GM06990 (cell line): ENCODE measurements at places on chromosomes 13 and 19.

DNA sequence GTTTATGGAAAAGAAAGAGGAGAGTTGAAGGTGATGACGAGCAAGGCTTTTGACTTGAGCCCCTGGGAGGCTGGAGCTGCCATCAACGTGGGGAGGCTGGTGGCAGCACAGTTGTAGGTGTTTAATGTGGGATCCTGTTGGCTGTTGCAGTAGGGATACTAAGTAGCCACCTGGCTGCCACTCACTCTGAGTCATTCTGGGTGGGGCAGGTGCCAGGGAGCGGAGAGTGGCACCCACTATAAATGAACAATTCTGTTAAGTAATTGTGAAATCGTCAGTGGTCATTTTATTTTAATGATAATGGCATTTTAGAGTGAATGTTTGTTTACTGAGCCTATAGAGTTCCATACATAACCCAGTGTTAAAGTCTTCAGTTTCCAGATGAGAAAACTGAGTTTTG lies 9.8 kb downstream of the ZNF317 start:
- DNase-seq: no peak

- no peak for DNase-seq
Observed at GRCh38 chr13:32589471-32589870, 3.2 kb downstream of the PDS5B start.

DNA sequence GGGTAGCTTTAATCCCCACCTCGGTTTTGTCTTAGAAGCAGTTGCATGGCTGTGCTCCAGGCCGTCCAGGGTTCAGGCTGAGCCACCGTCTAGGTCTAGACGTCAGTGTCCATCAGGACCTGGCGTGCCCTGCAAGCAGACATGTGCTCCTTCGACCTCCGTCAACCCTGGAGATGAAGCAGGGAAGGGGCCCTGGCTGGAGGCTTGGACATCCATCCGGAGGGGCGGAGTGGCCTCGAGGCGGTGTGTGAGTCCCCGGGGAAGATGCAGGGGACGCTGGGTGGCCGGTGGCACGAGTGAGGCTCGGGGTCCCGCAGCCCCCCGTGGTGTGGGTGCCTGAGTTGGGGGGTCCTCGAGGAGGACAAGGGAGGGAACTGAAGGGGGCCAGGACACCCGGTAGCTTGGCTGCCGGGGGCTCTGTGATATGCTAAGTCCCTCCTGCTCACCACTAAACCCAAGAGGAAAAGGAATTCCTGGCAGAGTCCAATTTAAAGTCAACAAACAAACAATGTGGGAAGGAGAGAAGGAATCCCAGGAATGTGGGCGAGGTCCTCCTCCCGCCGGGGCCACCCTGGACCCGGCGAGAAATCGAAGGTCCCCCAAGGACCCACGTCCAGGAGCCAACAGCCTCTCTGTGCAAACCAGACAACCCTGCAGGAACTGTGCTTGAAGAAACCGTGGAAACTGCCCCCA lies 14.9 kb upstream of the PTBP1 start:
- no peak for DNase-seq

DNA sequence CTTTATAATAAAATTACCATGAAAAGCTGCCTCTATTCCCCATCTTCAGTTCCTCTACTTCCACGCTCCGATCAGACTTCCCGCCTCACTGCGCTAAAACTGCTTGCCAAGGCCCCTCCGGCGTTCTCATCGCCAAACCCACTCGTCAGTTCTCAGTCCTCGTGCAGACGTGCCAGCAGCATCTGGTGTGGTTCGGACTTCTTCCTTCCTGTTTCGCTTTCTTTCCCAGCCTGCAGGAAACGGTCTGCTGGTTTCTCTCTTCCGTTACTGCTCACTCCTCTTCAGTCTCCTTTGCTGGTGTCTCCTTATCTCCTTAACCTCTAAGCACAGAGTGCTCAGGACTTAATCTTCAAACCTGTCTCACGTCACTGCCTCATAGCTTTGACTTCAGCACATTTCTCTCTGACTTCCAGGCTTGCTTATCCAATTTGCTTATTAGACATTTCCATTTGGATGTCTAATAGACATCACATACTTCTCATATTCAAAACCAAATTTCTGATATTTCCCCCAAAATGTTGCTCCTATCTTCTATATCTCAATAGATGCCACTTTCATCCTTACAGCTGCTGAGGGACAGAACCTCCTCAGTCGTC lies 40.3 kb downstream of the RCBTB2 start:
- DNase-seq: peak; percentile 82

DNA sequence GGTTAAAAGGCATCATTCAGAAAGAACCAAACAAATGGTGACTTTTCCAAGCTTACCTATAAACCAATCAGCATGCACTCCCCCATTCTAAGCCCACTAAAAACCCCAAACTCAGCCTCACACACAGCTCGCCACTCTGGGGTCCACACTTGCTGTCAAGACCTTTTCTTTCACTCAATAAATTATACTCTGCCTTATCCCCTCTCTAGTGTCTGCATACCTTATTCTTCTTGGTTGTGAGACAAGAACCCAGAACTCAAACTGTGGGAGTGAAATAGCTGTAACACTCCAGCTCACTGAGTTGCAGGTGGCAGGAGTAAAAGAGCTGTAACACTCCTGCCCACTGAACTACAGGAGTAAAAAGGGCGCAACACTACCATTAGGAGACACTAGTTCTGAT lies 559.0 kb downstream of the TBC1D4 start:
- DNase-seq: no peak

- no peak for DNase-seq
Observed at GRCh38 chr13:94331281-94331680, 148.2 kb downstream of the DCT start.

GRCh38 chr19:7921967-7922835 lies 2.1 kb downstream of the SNAPC2 start:
- peak; percentile 20 for DNase-seq

DNA sequence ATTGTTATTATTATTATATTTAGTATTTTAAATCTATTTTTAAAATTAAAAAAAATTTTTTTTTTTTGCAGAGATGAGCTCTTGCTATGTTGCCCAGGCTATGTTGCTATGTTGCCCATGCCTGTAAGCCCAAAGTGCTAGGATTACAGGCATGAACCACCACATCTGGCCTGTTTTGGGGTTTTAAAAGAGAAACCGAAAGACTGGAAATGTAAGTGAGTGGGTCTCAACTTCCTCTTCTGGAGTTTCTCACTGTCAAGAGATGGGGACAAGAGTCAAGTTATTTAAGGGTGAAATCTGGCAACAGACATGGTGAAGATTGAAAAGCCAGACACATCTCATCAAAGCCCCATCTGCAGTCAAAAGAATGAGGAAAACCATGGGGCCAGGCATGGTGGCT lies 4.2 kb upstream of the OR7G3 start:
- peak; percentile 30 for DNase-seq

DNA sequence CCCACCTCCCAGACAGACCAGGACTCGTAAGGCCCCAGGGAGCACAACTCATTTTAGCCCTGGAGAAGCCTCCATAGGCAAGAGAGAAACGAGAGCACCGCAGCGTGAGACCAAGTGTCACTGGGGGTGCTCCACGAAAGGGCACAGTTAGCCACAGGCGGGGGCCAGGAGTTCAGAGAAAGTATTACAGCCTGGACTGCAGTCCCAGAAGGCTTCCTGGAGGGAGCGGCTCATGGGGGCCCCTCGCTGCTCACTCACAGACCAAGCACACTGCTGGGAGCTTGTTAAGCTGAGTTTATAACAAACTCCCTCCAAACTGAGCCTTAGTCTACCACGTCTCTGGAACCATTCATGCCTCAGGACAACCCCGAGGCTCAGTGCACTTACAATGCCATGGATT lies 16.5 kb downstream of the ANKRD27 start:
- no peak for DNase-seq

- DNase-seq: peak; percentile 63
Observed at GRCh38 chr13:74026753-74027152, 107.5 kb downstream of the KLF12 start.

DNA sequence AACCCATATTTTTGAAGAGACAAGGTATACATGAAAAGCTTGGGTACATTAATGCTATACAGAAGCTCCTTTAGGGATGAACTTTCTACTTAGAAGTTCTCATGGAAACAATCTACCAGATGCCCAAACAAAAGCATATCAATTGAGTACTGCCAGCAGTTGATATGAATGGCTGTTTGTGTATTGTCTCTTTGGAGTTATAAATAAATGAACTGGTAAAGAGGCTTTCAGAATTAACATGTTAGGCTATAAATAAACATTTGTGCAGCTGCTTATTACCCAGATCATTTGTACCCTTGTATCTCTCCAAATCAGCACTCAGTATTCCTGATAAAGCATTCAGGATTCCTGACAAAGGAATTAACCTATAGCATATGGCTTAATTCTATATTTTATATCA lies 418.9 kb downstream of the FGF14 start:
- no peak for DNase-seq

DNA sequence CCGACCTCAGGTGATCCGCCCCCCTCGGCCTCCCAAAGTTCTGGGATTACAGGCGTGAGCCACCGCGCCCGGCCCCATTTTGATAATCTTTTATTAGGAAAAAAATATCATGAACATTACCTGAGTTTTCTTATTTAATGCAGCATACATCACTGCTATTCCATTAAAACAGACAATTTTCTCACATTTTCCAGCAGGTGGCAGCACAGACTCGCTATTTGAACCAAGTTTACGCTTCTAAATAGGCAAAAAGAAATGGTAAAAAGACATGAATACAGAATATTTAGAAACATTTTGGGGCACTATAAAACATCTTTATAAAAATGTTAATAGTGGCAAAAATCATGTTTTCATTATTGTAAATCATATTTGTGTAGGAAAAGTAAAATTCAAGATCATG lies 903.1 kb downstream of the SLITRK6 start:
- no peak for DNase-seq

DNA sequence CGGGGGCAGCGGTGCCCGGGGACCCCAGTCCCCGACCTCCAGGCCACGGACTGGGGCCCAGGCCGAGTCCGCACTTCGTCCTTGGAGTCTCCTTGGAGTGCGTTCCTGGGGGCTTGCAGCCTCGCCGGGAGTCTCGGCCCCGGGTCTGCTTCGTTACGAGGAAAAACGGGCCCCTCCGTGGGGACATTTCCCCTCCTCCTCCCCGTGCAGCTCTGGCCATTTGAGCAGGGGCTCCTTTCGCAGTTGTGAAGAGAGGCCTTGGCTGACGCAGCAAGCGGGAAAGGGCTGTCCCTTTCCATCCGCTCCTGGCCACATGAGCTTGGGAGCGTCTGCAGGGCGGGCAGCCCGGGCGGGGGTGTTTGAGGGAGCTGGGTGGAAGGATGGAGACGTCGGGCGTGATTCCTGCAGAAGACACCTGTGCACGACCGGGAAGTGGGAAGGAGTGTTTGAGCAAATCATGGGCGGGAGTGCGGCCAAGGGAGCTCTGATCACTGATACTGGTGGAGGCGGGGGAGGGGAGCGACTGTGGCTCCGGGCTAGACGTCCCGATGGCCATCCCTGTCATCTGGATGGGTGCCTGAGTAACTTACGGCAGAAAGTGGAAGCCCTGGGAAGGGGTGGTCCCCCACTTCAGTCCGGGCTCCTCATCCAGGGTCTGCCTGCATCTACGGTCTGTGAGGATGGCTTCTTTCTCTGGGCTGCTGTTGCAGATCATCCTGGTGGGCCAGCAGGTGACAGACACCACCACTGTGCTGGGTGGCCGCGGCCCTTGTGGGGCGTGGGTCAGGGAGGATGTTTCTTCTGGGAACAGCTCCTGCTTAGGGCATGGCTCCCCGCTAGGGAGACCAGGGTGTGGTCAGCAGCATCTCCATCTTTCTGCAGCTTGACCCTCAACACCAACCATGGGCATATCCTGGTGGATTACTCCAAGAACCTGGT lies 736 bp downstream of the GPI start:
- peak; percentile 28 for DNase-seq

DNA sequence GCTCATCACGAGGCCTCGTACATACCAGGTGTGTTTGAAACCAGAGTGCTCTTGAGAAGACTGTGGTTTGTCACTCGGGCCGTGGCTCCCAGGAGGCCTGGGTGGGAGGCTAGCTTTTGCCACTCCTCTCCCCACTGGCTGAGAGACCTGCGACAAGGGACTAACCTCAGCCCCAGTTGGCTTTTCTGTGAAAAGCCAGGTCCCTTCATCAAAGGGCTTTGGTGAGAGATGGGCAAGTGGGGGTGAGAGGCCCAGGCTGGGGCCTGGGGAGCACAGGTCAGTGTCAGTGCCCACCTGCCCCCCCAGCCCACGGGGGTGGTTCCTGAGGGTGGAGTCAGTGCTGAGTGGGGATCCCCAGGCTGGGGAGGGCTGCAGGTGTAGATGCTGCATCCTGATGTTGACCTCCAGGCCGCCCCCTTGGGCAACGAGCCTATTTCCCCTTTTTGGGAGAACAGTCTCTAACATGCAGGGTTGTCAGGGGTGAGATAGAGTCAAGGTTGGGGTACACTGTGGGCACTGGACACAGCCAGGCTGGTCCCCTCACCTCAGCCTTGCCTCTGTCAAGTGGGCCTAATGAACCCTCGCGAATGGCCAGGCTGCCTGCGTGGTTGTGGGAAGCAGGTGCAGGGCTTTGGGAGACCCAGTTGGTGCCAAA lies 661 bp downstream of the KCNJ14 start:
- DNase-seq: no peak

DNA sequence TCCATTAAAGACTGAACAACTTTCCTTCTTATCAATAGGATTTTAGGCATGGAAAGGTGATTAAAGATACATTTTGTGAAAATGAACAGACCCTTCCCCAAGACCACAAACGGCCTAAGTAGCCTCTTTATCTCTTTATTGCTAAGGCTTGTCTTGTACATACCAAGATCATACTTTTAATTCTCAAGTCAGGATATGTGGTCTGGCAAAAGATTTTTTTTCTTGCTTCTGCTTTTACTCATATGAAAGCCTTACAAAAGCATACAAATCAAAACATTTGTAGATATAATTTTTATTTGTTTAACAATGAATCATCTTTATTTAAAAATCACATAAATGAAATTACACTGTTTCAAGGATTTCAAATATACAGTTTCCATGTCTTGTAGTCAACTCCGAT lies 35.8 kb downstream of the TGDS start:
- no peak for DNase-seq

DNA sequence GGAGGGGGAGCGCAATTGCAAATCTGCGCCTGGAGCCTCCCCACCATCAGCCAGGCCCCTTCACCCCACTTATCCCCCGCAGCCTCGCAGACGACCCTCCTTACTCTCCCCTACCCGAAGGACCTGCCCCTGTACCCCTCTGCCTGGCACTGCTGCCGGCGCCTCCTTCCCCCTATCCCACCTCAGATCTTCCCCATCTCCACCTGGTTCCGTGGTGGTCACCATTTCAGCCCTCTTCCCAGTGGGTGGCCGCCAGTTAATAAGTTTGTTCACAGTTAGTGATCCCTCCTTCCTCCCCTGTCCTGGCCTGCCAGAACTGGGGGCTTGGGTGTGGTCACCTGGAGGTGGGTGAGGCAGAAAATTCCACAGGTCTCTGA lies 397 bp downstream of the SLC44A2 start:
- no peak for DNase-seq

DNA sequence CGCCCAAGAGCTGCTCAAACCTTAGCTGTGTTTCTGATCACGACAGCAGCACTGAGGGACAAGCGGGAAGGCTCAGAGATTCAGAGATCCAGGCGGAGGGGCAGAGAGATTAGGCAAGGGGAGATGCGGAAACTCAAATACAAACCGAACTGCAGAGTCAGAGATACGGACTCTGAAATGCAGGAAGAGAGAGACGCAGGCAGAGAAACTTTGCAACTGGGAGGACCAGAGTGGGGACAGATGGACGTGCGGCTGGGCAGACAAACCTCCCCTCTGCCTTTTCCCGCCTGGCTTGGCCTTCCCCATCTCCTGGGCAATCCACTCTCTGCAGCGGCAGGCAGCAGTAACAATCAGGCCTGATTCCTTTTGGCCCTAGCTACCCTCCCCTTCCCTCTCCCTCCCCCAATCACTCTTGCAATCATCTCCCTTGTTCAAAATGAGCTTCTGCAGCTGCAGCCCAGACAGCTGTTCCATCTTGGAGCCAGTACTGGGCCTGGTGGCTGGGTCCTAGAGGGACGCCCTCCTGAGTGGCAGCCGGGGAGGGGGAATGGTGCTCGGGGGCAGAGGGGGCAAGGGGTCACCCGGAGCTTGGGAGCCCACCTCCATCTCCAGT lies 29.7 kb downstream of the OLFM2 start:
- DNase-seq: no peak
